ENCODE measurements at places on chromosomes 3 and 15.

GRCh38 chr3:52606373-52607085 lies 70.1 kb downstream of the UQCC5 start:
- DNase-seq: no peak

DNA sequence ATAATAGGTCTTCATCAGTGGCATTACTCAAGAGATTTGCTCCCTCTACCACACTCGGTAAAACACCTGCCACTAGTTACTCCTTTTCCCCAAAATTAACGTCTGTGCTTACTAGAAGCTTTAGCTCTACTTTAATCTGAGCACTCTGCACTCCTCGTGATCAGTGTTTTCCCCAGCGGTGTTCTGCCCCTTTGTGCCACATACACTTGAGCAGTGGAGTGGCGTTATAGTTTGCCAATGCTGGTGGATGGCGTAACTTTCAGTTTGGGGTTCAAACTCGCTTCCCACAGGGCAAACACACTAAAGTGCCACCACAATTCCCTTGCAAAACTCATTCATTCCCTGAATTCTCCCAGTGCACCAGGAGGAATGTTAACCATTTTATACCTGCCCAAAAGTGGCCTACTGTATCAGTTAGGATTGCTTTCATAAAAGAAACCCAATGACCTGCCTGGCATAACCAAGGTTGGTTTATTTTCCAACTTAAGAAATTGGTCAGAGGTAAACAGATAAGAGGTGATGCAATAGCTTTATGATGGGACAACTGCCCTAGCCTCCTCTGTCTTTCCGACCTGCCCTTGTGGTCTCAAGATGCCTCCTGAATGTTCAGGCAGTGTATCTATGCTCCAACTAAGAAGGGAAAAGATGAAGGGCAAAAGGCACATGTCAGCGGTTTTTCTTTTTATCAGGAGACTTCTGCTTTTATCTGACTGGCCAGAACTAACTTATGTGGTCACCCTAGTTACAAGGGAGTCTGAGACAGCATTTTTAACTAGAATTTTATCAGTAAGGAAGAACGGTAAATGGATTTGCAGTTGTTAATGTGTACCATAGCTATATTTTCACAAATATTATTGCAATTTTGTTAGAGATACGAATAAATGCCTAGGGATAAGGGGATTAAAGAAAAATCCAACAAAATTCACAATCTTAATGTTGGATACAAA lies 83.9 kb downstream of the FSIP1 start:
- no peak for DNase-seq

GRCh38 chr15:60364612-60364924 lies 33.2 kb downstream of the ANXA2 start:
- DNase-seq: no peak

DNA sequence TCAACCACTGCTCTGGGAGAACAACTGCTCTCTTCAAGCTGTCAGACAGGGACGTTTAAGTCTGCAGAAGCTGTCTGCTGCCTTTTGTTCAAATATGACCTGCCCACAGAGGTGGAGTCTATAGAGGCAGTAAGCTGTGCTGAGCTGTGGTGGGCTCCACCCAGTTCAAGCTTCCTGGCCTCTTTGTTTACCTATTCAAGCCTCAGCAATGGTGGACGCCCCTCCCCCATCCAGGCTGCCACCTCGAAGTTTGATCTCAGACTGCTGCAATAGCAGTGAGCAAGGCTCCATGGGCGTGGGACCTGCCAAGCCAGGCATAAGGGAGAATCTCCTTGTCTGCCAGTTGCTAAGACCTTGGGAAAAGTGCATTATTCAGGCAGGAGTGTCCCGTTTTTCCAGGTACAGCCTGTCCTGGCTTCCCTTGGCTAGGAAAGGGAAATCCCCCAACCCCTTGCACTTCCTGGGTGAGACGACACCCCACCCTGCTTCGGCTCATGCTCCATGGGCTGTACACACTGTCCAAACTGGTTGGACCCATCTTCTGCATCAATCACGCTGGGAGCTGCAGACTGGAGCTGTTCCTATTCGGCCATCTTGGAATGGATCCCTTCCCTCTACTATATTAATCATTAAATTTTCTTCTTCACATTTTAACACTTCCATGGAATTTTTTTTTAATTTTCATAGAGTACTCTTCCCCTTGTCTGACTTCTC lies 167.0 kb upstream of the UBE2E2 start:
- DNase-seq: no peak

DNA sequence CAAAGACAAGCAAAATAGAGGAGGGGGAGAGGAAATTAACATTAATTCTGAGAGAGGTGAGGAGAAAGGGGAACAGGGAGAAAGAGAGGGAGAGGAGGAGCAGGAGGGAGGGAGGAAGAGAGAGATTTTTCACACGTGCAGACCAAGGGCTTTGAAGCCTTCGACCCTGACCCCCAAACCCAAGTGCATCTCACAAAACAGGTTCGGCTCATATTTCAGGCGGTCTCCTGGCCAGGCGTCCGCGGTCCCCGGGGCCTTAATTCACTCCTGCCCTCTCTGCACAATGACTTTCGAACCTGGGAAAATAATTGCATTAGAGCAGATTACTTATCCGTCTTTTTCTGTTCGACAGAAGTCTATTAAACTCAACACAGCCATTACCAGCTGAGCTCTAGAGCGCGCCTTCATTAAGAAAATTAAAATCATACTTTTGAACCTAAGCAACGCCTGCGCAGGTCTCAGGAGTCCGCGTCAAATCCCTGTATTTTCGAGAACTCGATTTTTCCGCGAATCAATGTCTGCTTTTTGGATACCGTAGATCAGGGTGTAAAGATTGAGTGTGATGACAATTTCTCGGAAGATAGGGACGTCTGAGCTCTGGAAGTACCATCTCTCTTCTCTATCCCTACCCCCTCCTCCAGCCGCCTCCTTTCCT lies 220.7 kb downstream of the MEIS2 start:
- no peak for DNase-seq

- DNase-seq: no peak
Measured at GRCh38 chr15:64343841-64344240, 12.1 kb downstream of the CSNK1G1 start.

DNA sequence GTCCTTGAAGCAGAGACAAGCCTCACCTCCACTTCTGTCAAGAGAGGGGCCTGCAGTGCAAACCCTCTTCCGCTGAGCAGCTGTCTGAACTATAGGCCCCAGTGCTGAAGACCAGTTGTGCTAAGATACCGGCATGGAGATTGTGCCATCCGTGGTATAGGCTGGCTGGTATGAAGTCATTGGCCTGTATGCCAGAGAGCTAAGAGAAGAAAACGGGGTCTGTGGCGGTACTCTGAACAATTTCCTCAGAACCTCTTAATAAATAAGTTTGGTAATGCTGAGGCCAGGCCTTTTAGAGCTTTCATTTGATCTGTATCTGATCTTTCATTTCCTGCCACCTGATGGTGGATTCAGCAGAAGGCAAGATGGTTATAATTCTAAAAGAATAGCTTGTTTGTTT lies 123.0 kb downstream of the LRIG1 start:
- DNase-seq: no peak

GRCh38 chr3:52614689-52615088 lies 71.0 kb downstream of the PBRM1 start:
- no peak for DNase-seq

- DNase-seq: no peak
Measured at GRCh38 chr15:71364117-71364584, 248.9 kb downstream of the THSD4 start.

GRCh38 chr3:184209146-184209923 lies 20.1 kb upstream of the VWA5B2 start:
- no peak for DNase-seq

GRCh38 chr3:56365905-56366640 lies 102.2 kb downstream of the ERC2 start:
- no peak for DNase-seq

DNA sequence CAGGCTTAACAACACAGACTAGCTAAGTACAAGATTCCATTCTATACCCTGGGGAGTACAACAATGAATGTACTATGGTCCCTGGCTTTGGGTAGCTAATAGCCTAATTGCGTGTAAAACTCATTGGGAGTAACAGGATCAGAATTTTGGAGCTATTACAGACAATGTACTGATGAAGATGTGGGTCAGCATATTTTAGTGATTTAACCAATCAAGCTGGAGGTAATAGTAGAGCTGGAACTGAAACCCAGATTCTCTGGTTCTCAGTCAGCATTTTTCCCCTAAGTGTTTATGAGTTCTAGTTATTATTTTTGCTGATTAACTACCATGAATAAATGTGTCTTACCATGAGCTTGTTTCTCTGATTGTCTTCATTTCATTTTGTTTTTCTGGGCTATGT lies 578.7 kb downstream of the NLGN1 start:
- no peak for DNase-seq

- no peak for DNase-seq
Measured at GRCh38 chr3:66437341-66437929, 63.4 kb downstream of the LRIG1 start.

- DNase-seq: no peak
Measured at GRCh38 chr3:88626456-88627120, 476.8 kb downstream of the C3orf38 start.

DNA sequence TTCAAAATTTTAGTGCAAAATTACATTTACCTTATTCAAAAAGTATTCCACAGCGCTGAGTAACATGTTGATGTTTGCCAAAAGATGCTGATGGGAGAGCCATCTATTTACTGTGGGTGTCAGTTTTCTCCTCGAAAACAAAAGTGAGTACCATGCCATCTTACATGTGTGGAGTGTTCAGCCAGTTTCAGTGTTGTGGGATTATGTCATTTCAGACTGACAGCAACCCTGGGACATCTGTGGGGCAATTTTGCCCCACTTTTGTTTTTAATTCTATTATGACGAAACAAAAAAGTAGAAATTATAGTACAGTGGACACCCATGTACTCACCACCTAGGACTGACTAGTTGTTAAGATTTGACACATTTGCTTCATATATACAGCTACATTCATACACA lies 19.6 kb downstream of the SLCO3A1 start:
- no peak for DNase-seq

DNA sequence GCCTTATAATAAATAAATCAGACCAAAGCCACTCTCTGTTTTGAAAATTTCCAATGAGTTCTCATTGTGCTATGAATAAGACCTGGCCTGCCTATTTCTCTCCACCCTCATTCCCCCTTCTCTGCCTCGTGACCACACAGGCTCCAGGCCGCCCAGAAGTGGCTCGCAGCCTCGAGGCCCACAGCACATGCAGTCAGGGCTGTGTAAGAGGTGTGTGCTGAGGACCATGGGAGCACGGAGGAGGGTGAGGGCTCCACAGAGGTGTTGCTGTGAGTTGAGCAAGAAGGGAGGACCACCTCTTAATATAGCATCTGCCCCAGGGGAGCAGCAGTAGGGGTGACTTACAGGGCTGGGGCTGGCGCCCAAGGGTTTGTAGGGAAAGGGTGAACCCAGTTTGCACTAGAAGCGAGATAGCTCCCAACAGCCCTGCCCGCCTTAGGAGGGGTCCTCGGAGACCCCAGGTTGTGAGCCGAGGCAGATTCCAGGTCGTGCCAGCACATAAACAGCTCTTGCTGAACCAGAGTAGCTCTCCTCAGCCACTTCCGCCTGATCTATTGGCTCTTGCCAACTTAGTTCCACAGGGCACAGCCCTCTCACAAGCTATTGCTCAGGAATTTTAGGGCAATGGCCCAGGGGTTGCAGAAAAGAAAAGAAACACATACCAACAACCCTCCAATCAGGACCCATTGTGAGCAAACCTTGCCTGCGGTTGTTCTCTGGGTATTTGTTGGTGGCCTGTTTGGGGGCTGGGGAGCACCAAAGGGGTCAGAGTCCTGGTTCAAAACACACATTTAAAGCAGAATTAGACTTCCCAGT lies 117.7 kb downstream of the MYLK start:
- DNase-seq: no peak

GRCh38 chr15:92393071-92393979 lies at the start of gene ST8SIA2:
ST8SIA2 (plus strand) TSS chr15:92393881; CDS start chr15:92394065, 184 bp downstream.
- DNase-seq: peak; percentile 41

DNA sequence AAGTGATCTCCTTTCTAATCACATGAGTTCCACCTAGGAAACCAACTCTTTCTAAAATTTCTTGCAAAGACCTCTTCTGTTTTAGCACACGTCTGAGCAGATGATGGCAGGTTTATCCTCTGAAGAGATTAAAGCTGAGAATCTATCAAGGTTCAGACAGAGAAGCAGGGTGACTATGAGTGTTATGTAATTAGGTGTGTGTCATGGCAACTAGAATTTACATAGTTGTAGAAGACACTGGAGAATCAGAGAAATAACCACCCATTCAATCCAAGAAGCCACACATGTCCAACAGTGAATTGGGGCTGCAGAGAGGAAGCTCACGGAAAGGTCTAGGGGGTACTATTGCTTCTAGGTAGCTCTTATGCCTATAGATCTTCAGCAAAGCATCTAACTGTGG lies 600.5 kb downstream of the PYDC2 start:
- no peak for DNase-seq

- DNase-seq: no peak
Measured at GRCh38 chr15:52361975-52362494, 66.4 kb upstream of the MYO5C start.

DNA sequence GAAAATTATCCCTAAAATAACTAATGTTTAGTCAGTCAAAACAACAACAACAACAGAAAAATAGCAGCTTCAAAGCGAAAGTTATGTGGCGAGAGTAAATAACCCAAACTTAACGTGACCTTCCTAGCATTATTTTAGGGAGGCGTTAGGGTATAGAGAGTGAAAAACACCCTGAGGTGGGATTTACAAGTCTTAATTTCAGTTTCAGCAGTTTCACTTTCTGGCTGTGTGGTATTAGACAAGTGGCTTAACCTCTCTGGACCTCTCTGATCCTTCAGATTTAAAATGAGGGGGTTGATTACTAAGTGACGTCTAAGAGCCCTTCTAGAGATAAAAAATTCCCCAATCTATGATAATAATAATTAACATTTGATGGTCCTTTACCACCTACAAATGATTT lies 291.2 kb downstream of the ZBTB20 start:
- DNase-seq: no peak

DNA sequence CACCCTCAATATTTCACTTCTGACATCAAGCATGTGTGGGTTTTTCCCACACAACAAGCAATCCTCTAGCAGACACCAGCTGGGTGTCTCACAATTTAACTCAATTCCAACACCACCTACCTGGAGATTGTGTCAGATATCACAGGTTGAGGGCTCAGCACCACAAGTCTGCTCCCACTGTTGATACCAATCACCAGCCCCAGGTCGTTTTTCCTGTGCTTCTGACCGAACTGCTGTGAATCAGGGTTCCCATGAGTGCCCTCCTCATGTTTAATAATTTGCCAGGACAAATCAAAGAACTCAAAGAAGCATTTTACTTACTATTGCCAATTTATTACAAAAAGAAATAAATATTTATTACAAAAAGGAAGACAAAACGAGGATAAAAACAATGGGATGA lies 25.0 kb upstream of the PRR20G start:
- DNase-seq: no peak

- peak; percentile 30 for DNase-seq
Measured at GRCh38 chr3:55721716-55722484, 234.8 kb upstream of the WNT5A start.

- DNase-seq: no peak
Measured at GRCh38 chr15:96585484-96586386, 255.2 kb downstream of the NR2F2 start.

All from GM13977 (cell line).